Activated T-cell treated with anti-CD3 and anti-CD28 coated beads for 1 hour (primary cell): ENCODE measurements at places on chromosomes 2 and 18.

- no peak for DNase-seq
These were observed 72.7 kb downstream of the ANKRD12 start for GRCh38 chr18:9209279-9209678.

DNA sequence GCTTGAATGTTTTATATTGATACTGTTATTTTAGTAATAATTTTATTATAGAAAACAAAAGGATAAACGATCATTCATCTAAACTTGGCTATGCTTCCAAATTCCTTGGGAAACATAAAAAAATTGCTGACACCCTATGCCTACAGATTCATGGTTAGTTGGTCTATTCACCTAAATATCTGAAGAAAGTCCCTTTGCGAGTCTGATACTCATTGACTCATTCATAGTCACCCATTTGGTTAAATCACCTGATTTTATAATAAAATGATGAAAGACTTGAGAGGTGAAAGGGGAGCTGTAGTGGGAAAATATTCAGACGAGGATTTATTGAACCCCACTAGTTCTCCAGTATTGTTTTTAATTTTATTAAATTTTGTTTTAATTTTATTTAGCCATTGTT lies 112.0 kb downstream of the PTPN4 start:
- no peak for DNase-seq

- DNase-seq, result no peak
These were observed 34.7 kb upstream of the IL1RL1 start for GRCh38 chr2:102276549-102277201.

- DNase-seq, result no peak
These were observed 131.5 kb upstream of the L3MBTL4 start for GRCh38 chr18:6546229-6546628.

- no peak for DNase-seq
These were observed 139.9 kb upstream of the DNMT3A start for GRCh38 chr2:25481381-25482300.

- no peak for DNase-seq
These were observed 157.1 kb downstream of the COL6A3 start for GRCh38 chr2:237256887-237257286.

GRCh38 chr2:23789012-23789411 lies 137.9 kb downstream of the ATAD2B start:
- DNase-seq, result no peak

DNA sequence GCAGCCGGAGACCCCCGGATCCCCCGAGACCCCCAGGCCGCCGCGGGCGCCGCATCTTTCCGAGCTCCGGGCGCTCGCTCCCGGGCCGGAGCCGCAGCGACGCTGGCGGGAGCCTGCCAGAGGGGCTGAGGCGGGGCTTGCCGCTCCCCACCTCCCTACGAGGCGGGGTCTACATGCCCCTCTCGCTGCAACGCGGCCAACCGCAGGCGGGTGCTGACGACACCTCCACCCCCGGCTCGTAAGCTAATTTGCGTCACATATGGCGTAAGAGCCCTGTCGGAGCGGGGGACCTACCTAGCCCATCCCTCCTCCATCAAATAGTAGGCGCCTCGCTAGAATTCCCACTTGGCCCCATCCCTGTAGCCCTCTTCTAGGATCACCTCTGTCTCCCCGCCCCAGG lies at the start of gene PTPRN:
Gene PTPRN, minus strand, starts transcription at position 124 of the 400 bp plus-strand sequence. Its CDS starts 69 bp downstream, at position 55.
- DNase-seq, result no peak

GRCh38 chr18:260547-260946 lies 7.3 kb downstream of the THOC1 start:
- DNase-seq, result no peak

- no peak for DNase-seq
These were observed 876.2 kb upstream of the POU3F3 start for GRCh38 chr2:103977668-103978067.

- DNase-seq, result no peak
These were observed 361.9 kb downstream of the CYRIA start for GRCh38 chr2:16303761-16304160.

DNA sequence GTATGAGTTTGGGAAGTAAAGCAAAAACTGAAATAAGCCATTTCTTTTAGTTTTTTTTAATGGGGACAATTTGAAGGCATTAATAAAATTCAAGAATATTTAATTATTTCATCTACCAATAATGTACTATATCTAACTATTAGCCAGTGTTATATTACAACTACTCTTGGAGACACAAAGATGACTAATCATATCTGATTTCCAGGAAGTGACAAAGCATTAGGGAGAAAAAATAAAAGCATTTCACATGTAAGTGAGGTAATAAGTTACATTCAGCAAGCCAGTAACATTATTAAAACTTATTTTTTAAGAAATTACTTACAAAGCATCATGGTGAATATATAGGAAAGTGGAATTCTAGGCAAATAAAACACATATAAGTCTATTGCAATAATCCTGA lies 781.3 kb upstream of the NRXN1 start:
- no peak for DNase-seq

- no peak for DNase-seq
These were observed 156.4 kb downstream of the NCKAP5 start for GRCh38 chr2:133411857-133412256.

- no peak for DNase-seq
These were observed 257.2 kb downstream of the INSIG2 start for GRCh38 chr2:118345465-118345864.

DNA sequence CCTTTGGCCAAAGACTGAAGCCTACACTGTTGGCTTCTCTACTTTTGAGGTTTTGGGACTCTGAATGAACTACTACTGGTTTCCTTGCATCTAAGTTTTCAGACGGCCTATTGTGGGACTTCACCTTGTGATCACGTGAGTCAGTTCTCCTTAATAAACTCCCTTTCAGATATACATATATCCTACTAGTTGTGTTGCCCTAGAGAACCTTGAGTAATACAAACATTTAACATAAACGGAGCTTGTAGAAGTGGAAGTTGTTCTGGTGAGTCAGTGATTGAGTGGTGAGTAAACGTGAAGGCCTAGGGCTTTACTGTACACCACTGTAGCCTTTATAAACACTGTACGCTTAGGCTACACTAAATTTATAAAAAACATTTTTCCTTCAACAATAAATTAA lies 107.2 kb upstream of the CDH2 start:
- no peak for DNase-seq

DNA sequence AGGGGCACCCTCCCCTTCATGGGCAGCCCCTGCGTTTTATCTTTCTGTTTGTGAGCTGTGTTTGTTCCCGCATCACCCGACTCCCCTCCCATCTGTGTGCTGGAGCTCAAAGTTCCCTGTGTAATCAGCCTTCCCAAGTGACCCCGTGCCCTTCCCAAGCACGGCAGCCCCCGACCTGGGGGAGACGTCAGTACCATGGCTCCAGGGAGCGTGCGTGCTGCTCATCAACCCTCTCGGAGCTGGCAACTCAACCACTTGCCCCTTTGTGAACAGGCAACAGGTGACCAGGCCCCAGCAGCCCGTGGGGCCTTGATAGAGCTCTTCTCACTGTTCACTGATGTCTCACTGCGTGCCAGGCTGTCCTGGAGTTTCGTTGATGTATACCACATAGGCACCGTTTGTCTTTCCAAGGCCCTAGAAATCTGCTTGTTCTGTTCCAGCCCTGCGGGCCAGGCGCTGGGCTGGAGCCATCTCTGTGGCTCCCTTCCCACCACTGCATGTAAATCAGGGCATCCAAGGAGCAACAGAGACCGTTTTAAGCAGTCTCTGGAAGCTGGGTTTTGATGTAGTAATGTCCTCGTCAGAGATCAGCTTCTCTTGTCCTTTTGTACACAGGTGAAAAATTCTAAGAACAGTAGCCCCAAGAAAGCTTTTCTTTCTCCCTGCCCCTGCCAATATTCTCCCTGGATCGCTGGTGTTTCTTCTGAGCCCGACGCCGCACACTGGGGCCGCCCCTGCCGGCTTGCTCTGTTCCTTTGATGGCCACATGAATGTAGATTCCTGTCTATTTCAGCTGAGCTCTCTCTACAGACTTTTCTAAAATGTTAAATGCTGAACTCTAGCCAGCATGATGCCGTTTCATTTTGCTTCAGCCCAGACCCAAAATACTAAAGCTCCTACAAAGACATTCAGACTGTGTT lies 107.0 kb upstream of the PTPRM start:
- DNase-seq, result no peak

GRCh38 chr18:73040247-73040646 lies 172.5 kb upstream of the NETO1 start:
- DNase-seq, result no peak

DNA sequence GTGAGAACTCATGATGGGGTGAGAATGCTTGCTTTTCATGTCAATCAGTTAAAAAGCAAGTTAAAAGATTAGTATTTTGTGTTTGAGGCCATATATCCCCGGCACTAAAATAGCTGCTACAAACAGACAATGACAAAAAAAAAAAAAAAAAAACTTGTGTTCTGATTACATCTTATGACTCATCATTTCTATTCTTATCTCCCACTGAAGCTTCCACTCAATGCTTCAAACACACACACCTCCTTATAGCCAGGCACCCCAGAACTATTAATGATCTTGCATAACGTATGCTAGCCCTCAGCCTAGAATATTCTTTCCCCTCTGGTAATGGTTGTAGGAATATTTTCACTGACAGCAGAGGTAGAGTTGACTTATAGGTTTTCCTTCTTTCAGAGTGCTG lies 778.3 kb downstream of the TRIB2 start:
- no peak for DNase-seq

DNA sequence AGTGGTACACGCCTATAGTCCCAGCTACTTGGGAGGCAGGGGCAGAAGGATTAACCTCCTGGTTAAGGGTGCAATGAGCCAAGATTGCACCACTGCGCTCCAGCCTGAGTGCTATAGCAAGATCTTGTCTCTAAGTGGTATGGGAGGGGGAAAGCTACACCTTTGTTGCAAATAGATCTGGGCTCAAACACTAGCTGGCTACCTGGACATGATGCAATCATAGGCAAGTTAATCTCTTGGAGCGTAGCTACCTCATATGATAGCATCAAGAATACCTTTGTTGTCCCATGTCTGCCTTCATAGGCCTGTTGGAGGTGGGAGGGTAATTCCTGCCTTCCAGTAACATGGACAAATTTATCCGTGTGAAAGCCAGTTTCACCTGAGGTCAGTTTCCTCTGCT lies 15.7 kb downstream of the KLHL29 start:
- no peak for DNase-seq

DNA sequence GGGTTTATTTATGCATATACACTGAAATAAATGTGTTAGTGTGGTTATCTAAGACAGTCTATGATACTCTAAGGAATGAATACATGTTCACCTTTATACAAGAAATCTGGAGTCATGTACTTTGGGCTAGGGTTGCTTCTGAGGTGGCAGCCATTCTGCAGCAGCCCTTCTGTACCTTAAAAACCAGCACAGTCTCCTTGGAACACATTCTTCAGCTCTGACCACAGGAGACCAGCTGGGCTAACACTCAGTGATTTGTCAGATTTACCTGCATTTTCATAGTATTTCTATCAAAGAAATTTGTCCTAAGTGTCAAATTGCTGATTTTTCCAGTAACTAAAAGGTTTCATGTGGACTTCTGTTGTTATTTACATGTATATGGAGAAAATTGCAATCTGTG lies 167.7 kb downstream of the CAMKMT start:
- no peak for DNase-seq

DNA sequence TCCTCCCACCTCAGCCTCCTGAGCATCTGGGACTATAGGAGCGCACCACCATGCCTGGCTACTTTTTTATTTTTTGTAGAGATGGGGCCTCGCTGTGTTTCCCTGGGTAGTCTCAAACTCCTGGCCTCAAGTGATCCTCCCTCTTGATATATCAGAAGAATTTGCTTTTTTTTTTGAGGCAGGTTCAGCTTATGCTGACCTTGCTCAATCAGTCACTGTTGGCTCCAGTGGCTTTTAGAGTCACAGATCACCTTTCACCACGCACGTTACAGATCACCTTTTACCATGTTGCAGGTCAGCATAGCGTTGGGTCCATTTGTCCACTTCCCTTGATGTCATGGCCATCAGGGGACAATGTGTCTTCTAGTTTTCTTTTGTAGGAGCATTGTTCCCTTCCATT lies 36.1 kb downstream of the DCAF17 start:
- DNase-seq, result no peak

GRCh38 chr18:41121116-41121826 lies 833.8 kb upstream of the PIK3C3 start:
- no peak for DNase-seq

- no peak for DNase-seq
These were observed 51.3 kb upstream of the CD302 start for GRCh38 chr2:159849160-159849813.

- DNase-seq, result no peak
These were observed 183.4 kb upstream of the CDH7 start for GRCh38 chr18:65567372-65567771.

GRCh38 chr2:20425371-20425881 lies 21.4 kb upstream of the RHOB start:
- DNase-seq, result no peak

- DNase-seq, result no peak
These were observed 15.5 kb upstream of the ECEL1 start for GRCh38 chr2:232502911-232503808.

- no peak for DNase-seq
These were observed 223.3 kb downstream of the FBXO15 start for GRCh38 chr18:73924307-73924706.

DNA sequence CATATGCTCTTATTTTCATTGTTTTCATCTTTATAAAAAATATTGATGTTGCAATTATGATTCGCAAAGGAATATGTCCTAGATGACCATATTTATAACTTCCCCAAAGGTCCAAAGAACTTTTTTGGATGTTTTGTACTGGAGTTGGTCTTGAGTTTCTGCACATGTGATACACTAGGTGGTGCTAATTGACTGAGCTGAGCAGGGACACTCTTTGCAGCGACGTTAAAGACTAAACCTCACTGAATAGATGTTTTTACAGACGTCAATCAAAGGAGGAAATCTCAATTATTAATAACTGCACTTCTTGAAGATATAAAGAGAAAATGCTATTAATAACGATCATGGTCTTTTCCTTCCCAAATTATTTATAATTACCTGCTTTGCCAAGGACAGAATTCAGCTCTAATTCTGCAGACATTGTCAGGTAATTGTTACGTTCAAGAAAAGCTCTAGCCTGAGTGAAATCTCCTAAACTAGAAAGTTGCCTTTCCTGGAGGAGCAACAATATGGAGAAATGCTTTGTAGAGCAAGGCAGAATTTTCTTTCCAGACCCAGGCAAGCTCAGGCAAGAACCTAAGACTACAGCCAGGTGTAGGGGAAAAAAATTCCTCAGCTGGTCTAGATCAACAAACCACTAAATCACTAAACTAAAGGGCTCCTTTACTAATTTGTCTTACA lies 119.3 kb upstream of the RBBP8 start:
- no peak for DNase-seq

DNA sequence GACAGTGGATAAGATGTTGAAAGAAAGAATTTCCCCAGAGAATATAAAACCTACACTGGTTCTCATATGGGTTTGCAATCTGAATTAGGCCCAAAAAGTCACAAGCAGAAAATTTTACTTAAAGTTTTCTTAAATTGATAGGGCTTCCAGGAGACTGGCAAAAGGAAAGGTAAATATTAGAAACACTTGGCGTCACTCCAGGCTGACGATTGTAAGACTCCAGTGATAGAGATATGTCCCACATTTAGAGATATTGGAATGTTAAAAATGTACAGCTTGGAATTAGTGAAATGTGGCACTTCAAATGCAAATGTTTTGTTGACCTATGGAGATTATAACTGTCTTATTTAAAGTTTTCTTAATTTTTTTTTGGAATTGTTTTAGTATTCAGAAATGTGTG lies 14.0 kb downstream of the YIPF4 start:
- DNase-seq, result no peak

GRCh38 chr18:63545000-63545399 lies 2.8 kb downstream of the SERPINB12 start:
- DNase-seq, result no peak
